Cardiac fibroblast (primary cell): ENCODE measurements at places on chromosomes 7 and 10.

GRCh38 chr7:94154858-94155257 is 150.7 kb upstream of the BET1 start:
- no peak for DNase-seq

- DNase-seq, result no peak
Measured at GRCh38 chr10:128322106-128322505, 195.9 kb upstream of the MKI67 start.

- DNase-seq, result peak; percentile 88
Measured at GRCh38 chr10:102072673-102073527, 7.8 kb downstream of the HPS6 start.

DNA sequence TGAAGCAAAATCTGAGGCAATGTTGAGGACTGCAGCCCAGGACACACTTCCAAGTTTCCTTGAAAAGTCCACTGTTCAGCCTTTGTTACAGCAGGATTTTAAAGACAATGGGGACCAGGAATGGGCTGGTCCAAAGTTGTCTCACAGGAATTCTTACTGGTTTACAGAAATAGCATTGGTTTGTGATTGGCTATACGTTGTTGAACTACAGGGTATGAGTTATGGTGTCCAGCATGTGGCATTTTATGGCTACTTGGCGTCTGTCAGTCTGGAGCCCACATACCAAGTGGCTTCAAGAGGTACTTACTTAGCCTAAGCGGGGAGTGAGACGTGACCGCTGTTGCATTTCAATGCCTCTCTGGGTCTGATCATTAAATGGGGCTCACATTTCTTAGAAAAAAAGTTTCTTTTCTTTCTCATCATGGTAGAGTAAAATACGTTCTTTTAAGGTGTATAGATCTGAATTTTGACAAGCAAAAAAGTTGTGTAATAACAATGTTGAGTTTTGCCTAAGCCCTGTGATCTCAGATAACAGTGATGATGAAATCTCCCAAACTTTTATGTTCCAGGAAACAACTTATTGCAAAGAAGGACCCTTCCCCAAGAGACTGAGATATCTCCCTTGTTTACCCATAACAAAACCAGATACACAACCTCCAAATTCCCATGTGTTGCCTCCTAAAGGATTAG is 100.0 kb upstream of the TRIM24 start:
- DNase-seq, result no peak

DNA sequence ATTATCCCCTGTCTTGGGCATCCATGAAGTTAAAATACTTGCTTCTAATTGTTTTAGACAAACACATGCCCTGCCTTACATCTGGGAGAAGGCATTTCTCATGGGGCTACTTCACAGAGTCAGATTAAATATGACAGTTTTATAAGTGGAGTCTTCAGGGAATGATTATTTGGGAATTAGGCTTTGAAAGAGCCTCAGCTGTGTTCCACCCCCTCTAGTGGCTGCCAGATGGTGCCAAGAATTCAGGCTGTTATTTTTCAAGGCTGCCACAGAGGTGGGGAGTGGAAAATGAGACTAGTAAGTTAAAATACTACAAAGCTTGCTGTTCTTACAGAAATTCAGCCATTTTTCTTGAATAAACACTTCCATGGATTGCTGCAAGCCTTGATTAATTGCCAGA is 45.8 kb upstream of the DNAH11 start:
- peak; percentile 64 for DNase-seq

- DNase-seq, result peak; percentile 14
Measured at GRCh38 chr10:126065751-126066377, 169.5 kb downstream of the FANK1 start.

DNA sequence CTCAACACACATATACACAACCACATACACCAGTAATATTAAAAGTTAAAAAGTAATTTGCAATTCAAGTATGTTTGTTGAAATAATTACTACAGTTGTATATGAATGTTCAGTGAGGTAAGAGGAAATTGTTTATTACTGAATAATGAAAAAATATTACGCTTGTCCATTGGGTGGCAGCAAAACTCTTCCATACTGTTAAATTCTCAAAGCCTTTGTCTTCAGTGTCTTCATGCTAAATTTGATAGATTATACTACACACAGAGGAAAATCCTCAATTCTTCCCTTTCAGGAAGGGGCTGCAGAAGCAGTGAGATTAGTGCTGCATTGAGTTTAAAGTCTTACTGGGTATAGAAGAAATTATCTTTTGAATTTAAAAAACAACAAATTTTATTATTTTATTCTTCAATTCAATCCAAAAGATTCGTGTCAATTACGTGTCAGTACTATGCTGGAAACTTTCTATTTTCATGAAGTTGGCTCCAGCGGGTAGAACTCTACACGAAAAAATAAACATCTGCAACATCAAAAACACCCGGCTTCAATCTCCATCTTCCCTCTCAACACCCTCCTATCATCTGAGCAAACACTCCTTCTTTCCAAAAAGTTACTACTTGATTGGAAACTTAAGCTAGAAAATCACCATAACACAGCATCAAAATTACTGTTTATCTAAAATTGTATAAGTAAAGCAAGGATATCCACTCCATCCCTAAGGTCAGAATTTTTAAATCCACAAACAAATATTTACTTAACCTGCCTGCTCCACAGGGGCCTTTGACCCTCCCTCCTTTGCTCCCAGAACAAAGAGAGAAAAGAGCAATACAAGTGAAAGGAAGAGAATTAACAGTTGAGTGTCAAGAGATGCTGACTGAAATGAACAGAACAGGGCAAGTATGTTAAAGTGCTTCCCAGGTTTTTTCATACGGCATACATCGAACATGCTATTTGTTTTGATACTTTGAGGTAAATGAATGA is 37.0 kb upstream of the TES start:
- DNase-seq, result peak; percentile 85

GRCh38 chr10:47193666-47194065 is 106.3 kb upstream of the GDF10 start:
- DNase-seq, result no peak

GRCh38 chr10:70772627-70773026 is 12.6 kb downstream of the TBATA start:
- DNase-seq, result no peak

DNA sequence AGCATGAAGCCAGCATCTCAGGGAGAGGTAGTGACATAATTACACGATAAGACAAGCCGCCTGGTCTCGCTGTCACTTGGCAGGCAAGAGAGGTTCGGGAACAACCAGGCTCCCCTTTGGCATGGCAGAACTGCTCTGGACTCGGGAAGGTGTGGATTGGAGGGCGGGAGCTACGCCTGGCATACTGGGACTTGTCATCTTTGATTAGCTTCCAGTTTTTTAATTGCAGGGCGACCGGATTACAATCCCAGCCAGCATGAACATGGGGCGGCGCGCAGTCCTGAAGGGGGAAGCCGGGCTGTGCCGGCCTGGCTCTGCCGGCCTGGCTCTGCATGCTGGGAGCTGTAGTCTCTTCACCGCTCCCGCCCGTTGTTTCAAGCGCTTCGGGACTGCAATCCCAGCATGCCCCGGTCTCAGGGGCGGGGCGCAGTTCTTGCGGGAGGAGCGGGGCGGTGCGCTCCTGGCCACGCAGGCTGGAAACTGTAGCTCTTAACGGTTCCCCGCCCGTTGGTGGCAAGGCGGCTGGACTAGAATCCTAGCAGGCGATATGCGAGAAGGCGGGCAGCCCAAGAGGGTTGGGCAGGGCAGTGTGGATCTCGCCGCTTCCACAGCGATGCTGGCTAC is 45.5 kb upstream of the ZNF716 start:
- no peak for DNase-seq

GRCh38 chr7:132568962-132569361 is 7.3 kb downstream of the PLXNA4 start:
- DNase-seq, result no peak

DNA sequence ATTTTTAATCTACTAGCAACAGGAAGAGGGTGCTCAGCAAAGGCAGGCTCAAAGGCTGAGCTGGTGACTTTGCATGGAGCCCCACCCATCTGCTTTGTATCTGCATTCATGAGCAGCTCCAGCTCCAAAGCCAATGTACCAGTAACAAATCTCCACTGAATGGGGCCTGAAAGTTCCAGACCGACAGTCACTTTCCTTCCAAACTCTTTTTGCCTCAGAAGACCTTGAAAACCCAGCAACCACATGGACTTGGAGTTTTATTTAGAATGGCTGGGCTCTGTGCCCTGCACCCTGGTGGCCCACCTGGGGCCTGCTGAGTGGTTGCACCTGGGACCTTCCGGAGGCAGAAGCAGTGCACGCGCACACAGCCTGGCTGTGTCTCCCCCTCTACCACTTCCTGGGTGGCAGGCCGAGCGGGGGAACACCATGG is 195.0 kb upstream of the PLXNA4 start:
- no peak for DNase-seq

- peak; percentile 15 for DNase-seq
Measured at GRCh38 chr10:44416021-44416771, 31.3 kb upstream of the CXCL12 start.

- DNase-seq, result peak; percentile 43
Measured at GRCh38 chr10:79223091-79224048, 123.9 kb upstream of the PPIF start.

- no peak for DNase-seq
Measured at GRCh38 chr7:127986581-127987521, 44.4 kb downstream of the LRRC4 start.

- no peak for DNase-seq
Measured at GRCh38 chr7:101954499-101954898, 137.1 kb downstream of the CUX1 start.

- DNase-seq, result peak; percentile 99
Measured at GRCh38 chr7:40221836-40222235, 87.0 kb downstream of the SUGCT start.

DNA sequence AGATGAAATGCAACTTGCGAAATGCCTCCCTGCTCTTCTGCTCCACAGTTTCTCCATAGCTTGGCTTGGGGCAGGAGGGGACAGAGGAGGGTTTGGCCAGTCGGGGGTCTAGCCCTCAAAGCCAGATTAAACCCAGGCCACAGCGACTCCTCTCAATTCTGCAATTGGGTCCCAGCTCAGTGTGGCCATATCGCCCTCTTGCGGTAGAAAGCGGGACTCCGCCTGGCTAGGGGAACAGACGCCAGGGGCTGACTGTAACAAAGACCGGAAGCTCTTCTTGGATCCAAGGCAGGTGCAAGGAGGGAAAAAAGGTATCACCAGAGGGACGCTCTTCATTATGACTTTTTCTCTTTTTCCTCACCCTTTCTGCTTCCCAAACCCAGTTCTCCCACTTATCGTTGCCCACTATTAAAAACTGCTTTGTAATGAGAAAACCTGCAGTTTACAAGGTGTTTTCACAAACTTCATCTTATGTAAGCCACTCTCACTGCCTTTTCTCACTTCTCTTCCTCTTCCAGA is 36.6 kb upstream of the TNPO3 start:
- DNase-seq, result peak; percentile 67

DNA sequence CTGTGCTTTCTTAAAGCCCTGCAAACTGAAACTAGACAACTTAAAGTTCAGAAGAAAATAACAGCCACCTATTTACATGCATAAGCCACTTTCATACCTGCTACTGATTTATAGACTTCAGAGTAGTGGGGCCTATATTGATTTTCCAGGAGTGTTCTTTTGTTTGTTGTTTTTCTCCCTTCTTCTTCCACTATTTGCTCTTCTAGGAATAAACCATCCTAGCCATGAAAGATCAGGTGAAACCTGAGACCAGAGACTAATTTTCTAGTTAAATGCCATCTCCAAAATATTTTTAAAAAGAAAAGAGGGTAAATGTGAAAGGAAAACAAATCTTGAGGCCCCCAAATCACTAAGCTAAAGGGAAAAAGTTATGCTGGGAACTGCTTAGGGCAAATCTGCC is 72.4 kb upstream of the C1GALT1 start:
- DNase-seq, result no peak

DNA sequence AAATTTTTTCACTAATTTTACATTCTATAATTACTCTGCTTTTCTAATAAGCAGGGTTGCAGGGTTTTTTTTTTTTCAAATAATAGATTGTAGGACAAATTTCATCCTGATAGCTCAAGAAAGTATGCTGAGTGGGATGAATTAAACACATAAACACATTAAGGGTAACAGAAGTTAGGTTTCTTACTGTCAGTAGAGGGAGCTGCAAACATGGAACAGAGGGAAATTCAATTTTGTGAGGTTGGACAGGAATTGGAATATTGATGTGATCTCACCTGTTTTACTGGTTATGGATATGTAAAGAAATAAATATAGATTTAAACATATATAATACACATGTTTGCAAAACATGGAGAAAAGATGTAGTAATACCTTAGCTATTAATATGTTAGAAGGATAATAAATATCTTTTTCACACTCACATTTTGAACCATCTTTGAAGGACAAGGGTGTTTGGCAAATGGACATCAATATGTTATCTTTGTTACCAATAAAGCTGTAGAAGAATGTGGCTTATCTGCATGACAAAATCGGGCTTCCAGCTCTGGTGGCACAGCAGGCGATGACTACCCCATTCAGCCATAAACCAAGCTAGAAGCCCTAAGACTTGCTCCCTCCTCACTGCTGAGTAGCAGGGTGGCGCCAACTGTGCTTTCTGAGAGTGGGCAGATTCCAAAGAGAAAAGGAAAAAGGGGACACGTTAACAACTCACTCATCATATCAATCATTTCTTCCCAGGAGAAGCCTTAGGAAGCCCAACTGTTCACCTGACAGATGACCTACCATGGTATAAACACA is 1257.4 kb downstream of the GATA3 start:
- DNase-seq, result no peak

- DNase-seq, result no peak
Measured at GRCh38 chr7:21971780-21972396, 26.2 kb upstream of the CDCA7L start.

DNA sequence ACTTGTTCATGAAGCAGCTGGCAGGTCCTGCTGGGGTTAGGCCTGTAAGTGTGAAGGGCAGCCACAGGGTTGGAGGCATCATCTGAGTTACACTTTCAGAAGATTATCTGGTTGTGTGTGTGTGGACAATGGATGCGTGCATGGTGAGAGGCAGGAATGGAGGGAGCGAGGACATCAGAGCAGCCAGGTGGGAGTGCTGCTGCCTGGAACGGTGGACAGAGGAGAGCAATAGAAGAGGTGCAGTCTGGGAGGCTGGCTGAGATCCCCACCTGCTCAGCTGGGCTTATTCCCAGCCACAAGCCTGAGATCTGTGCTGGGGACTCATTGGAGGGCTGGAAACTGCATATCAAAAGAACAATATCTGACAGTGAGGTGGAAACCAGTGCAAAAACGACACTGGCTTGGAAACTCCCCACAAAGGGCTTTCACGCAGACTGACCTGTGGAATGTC is 17.9 kb downstream of the ZNF488 start:
- no peak for DNase-seq

DNA sequence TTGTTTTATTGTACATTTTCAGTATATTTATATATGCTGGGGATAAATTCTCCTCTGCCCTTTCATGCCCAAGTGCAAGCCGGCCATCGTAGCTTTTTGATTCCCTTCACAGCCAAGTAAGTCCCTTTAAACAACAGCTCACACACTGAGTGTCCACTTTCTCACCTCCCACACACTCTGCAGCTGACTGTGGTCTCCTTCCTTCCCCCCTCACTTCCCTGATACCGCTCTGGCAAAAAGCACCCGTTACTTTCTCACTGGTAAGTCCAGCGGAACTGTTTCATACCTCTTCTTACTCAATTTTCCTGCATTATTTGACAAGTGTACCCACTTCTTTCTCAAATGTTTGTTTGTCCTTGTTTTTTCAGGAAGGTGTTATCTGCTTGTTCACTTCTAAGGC is 35.2 kb downstream of the MGAM start:
- DNase-seq, result no peak
